Myocyte (in vitro differentiated cells): ENCODE measurements at places on chromosomes 11 and 22. TPM values are rescaled to one million over a fixed set of nuclear protein-coding genes. Genes with fewer than 3 reads are reported as not detected.

The SYT12 gene
- not detected in 2 replicates for total RNA-seq

The CNGA4 gene
- 0.10 TPM in 1 of 2 replicates, not detected in the other for total RNA-seq

The SCGB1A1 gene
- not detected in 2 replicates for total RNA-seq

The ZBTB16 gene
- total RNA-seq: 0.53 and 0.78 TPM in 2 replicates

The TRIM51 gene
- not detected in 2 replicates for total RNA-seq

The NFAM1 gene
- total RNA-seq: not detected in 2 replicates

The AIFM3 gene
- 0.13 TPM in 1 of 2 replicates, not detected in the other for total RNA-seq

The PNPLA5 gene
- not detected in 2 replicates for total RNA-seq

The CARD18 gene
- total RNA-seq: not detected in 2 replicates

The GAB2 gene
- 31.6 and 38.0 TPM in 2 replicates for total RNA-seq

The SPTBN2 gene
- total RNA-seq: 0.78 and 1.1 TPM in 2 replicates

The INPP5J gene
- 0.40 and 0.57 TPM in 2 replicates for total RNA-seq

The ADORA2A gene
- total RNA-seq: 1.1 and 6.4 TPM in 2 replicates

The PATE2 gene
- total RNA-seq: not detected in 2 replicates

The ZNF280B gene
- total RNA-seq: 3.6 and 7.3 TPM in 2 replicates

The LRRC75B gene
- total RNA-seq: 10.0 and 13.2 TPM in 2 replicates

The FLRT1 gene
- total RNA-seq: not detected in 2 replicates

The RASSF10 gene
- total RNA-seq: not detected in 2 replicates

The SLC22A9 gene
- not detected in 2 replicates for total RNA-seq

The MS4A3 gene
- not detected in 2 replicates for total RNA-seq

The OR8B12 gene
- not detected in 2 replicates for total RNA-seq

The ACP2 gene
- total RNA-seq: 34.8 and 60.8 TPM in 2 replicates

The ABCG4 gene
- total RNA-seq: 0.08 and 0.16 TPM in 2 replicates

The APOA5 gene
- total RNA-seq: not detected in 2 replicates

The PARVA gene
- 70.5 and 74.5 TPM in 2 replicates for total RNA-seq

The SAA4 gene
- not detected in 2 replicates for total RNA-seq

The JAML gene
- not detected in 2 replicates for total RNA-seq

The LYVE1 gene
- not detected in 2 replicates for total RNA-seq

The CDC42EP1 gene
- total RNA-seq: 76.4 and 76.6 TPM in 2 replicates

The FIBIN gene
- 4.0 and 12.3 TPM in 2 replicates for total RNA-seq

The GRAP2 gene
- total RNA-seq: not detected in 2 replicates

The IL17RA gene
- total RNA-seq: 4.9 and 5.9 TPM in 2 replicates

The NELL1 gene
- 0.16 TPM in 1 of 2 replicates, not detected in the other for total RNA-seq

The C1QTNF4 gene
- 0.13 and 0.16 TPM in 2 replicates for total RNA-seq

The ANO3 gene
- total RNA-seq: not detected in 2 replicates

The TTC9C gene
- total RNA-seq: 19.7 and 30.9 TPM in 2 replicates

The CCDC81 gene
- total RNA-seq: 0.08 TPM in 1 of 2 replicates, not detected in the other

The SOX6 gene
- 0.05 and 1.1 TPM in 2 replicates for total RNA-seq

The SCGB1D2 gene
- not detected in 2 replicates for total RNA-seq

The POGLUT3 gene
- 22.1 and 22.3 TPM in 2 replicates for total RNA-seq

The GGT1 gene
- 2.1 and 2.4 TPM in 2 replicates for total RNA-seq

The TTC36 gene
- 1.7 and 3.8 TPM in 2 replicates for total RNA-seq

The TMPRSS6 gene
- not detected in 2 replicates for total RNA-seq

The JHY gene
- total RNA-seq: 0.32 and 0.68 TPM in 2 replicates

The OR10A5 gene
- not detected in 2 replicates for total RNA-seq

The TESMIN gene
- not detected in 2 replicates for total RNA-seq

The GDPD4 gene
- not detected in 2 replicates for total RNA-seq

The ENDOD1 gene
- 21.7 and 64.8 TPM in 2 replicates for total RNA-seq

The VPREB1 gene
- total RNA-seq: not detected in 2 replicates

The PTPN5 gene
- not detected in 2 replicates for total RNA-seq

The OR2AG2 gene
- total RNA-seq: not detected in 2 replicates

The CD3E gene
- total RNA-seq: not detected in 2 replicates

The OR9G1 gene
- not detected in 2 replicates for total RNA-seq
